ENCODE measurements at places on chromosomes 2 and 18. TPM values are rescaled to one million over a fixed set of nuclear protein-coding genes. Genes with fewer than 3 reads are reported as not detected.

CERS6 gene
- 21.5 TPM for total RNA-seq

IL36A gene
- total RNA-seq = not detected

- no peak for ATAC-seq
Measured at GRCh38 chr2:181058378-181059269, 78.2 kb downstream of the UBE2E3 start.

GRCh38 chr2:110149330-110150220 is 34.0 kb upstream of the MALL start:
- peak; percentile 81 for ATAC-seq
